NCI-H82 (cell line): ENCODE measurements at places on chromosomes 5 and 9.
A peak's percentile ranks its signal among the peaks of the same experiment; 100 is the strongest.

DNA sequence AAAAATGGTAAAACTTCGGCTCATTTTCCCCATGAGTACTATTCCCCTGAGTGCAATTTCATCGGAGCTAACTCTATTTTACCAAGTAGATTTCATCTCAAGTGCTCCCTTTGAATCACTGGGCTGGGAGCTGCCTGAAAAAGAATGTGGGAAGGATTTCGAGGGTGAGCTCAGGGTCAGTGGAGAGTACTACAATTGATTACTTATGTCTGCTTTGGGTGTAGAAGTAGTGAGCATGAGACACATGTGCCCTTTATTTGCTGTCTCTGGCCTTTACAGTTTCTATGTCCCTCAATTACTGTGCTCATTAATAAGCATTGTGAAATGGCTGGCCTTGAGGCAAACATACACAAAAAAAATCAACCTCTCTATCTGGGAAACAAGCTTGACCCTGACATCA is 172.7 kb upstream of the RFX3 start:
- no peak for DNase-seq

- DNase-seq: peak; percentile 63
Measured at GRCh38 chr5:180350711-180351465, 2.2 kb downstream of the GFPT2 start.

DNA sequence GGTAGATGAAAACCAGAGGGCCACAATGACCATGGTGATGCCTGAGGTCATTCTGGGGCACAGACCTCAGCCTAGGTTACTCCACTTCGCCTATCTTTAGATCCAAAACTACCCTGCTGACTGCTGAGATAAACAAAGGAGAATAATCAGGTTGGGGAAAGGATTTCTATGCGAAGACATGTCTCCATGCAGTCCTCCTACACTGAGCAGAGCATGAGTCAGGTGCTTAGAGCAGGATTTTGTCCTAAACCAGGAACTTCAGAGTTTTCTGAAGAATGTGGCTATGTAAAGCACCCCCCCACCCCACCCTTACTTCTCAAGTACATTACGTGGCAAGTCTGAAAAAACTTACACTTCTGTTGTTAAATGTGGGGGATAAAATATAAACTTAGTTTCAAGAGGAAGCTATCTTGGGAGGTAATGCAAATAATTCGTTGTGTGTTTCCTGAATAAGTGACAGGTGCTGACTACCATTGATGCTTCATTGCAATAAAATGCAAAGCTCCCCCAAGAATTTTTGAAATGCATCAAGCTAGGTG is 19.4 kb downstream of the PDCD1LG2 start:
- no peak for DNase-seq

DNA sequence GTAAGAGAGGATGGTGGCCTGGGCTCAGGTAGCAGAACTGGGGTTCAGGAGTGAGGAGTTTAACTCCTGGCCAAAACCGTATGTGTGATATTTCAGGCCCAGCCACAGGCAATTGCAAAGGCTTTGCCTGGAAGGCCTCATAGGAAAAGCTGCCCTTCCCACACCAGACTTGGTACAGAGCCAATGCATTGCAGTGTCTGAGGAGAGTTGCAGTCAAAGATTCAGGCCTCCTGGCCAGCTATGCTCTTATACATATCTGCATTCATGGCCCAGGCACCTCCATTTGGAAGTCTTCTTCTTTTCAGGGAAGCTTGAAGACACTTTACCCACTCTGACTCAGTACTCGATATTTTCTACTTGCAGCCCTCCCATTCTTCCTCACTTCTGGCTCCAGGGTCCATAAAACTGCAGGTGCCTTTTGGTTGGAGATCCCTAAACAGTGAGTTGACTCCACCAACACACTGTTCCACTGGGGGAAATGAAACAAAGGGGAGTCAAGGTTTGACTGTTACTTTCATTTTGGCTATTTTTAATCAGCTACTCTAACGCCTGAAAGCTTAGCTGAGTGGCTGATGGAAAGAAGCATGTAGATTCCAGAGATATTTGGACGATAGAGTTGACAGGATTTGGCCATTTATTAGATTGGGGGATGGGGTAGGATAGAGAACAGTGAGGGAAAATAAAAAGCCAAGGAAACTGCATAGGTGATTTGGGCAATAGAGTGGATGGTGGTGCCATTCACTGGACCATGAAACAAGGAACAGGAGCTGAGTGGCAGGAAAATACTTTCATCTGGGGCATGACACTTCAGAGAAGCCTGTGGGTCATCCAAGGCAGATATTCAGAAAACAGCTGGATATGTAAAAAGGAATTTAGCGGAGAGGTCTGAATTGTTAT is 30.6 kb upstream of the IL33 start:
- DNase-seq: no peak

- no peak for DNase-seq
Measured at GRCh38 chr5:153792305-153792704, 246.4 kb downstream of the FAM114A2 start.

DNA sequence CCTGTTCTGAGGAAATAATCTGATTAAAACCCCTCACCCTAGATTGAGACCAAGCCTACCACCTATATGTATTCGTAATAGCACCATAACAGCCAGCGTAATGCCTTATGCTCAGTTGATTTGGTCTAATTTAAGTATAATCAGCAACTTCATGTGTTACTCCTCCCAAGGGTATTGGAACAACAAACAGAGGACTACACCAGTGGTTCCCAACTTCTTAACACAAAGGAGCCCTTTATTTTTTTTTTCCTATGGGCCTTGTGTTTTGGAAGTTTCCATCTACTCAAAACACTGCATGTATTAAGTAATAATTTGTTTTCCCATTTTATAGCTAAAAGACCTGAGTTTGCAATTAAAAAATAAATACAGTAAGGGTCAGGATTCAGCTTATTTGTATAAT is 140.7 kb downstream of the ADAMTSL1 start:
- no peak for DNase-seq

DNA sequence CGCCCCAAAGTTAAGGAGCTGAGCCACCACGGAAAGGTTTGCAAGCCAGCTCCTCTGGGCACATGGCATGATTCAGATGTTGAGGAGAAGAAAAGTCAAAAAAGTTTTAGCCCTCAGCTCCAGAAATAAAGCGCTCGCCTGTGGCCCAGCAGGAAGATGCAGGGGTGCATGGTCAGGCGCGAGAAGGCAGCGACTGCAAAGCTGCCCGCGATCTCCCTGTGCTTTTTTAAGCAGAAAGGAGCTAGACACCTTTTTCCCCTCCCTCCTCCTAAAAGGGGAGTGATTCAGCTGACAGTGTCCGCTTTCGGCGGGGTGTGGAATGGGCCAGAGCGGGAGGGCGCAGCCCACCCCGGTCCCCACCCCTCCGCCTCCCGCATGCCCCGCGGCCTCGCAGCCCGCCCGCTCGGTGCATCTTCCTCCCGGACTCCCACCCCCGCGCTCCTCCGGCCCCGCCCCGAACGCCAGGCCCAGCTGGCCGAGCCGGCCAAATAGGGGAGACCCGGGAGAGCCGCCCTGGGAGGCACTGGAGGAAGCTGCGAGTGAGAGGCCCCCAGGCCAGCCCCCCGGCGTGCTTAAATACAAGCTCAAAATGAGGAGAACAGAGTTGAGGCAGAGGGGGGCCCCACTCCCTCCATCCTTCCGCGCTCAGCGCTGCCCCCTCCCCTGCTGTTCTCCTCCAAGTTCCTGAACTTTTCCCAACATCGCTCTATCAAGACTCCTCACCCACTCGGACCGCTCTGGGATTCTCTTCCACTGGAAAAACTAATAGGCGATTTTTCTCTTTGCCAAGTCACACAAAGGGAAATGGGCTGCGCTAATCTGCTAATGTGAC is at the start of gene ADAMTS12:
ADAMTS12 (minus strand) TSS at position 203 of the 832 bp plus-strand sequence; CDS start at position 69, 134 bp downstream.
- DNase-seq: peak; percentile 21
